ENCODE measurements at places on chromosomes 2 and 18. TPM values are rescaled to one million over a fixed set of nuclear protein-coding genes. Genes with fewer than 3 reads are reported as not detected.

The TUBA3D gene
- total RNA-seq = not detected

The DRC1 gene
- total RNA-seq = not detected

The ITGB6 gene
- total RNA-seq = not detected

The MYO3B gene
- 0.27 TPM for total RNA-seq

The AQP12B gene
- not detected for total RNA-seq

The NEU2 gene
- not detected for total RNA-seq

The MRO gene
- total RNA-seq = not detected

The CFAP53 gene
- total RNA-seq = 0.82 TPM

The HJURP gene
- 195 TPM for total RNA-seq

The IL1RN gene
- total RNA-seq = 2.1 TPM

The SIX3 gene
- not detected for total RNA-seq

The PSMA8 gene
- total RNA-seq = 0.45 TPM

The LIPT1 gene
- total RNA-seq = 3.5 TPM

The FNDC4 gene
- not detected for total RNA-seq

The PGAP1 gene
- total RNA-seq = 40.2 TPM

The SLC40A1 gene
- 1.6 TPM for total RNA-seq

DNA sequence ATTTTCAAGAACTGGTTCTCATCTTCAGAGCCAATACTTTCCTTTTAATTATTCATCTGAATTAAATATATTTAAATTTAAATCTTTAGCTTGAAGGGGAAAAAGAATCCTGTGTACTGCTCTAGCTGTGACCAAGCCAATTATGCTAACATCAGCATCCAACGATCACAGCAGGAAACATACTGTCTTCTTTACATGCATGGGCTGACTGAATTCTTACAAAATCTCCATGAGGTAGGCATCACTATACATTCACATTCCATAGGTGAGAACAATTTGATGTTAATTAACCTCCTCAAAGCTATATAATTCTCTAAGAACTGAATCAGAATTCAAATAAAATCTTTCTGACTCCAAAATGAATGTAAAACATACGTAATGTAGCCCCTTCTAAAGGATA lies 118.8 kb upstream of the MAP2 start:
- no peak for DNase-seq

GRCh38 chr2:73265298-73266060 lies 18.8 kb downstream of the FBXO41 start:
- DNase-seq = no peak

DNA sequence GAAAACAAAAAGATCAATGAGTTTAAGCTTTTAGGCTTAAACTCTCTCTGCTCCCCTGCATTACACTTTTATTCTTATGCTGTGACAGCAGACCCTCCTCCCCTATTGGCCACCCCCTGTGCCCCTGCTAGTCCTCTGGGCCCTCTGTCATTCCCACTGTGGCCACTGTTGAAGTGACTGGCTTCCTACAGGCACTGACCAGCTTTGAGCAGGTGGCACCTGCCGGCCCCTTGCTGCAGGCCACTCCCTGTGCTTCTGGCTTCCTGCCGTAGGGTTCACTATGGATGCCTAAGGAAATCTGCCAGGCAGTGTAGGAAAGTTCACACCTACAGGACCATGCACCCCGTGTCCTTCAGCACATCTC lies 156.5 kb upstream of the L3MBTL4 start:
- DNase-seq = no peak

GRCh38 chr2:238820916-238821315 lies 27.0 kb upstream of the TWIST2 start:
- no peak for DNase-seq

DNA sequence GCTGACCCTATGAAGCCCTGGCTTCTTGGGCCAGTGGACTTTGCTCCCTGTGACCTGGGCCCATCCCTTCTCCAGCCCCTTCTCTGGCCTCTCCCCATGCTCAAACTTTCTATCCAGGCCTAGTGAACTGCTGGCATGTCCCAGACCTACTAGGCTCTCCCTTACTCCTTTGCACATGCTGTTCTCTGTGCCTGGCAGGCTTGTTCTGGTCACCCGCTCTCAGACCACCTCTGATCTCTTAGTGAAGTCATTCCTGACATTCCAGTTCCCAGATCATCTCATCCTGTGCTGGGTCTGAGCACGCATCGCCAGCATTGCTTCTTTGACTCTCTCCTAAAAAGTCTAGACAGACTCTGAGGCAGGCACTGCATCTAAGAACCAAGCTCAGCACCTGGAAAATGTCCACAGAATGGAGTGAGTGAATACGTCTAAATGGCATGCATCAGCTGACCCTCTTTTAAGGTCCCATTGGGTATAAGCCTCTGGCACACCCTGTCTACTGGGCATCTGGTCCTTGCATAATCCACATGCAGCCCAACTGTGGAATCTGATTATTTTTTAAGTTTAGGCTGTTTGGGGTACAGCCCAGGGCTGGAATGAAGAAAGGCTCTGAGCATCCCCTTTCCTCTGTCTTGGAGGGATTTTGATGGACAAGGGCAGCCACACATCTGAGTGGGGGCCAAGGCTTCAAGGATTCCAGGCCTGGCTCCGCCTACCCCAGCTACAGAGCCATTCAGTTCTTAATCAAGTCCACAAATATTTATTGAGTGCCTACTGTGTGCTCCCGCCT lies 130.6 kb upstream of the HAAO start:
- no peak for DNase-seq

DNA sequence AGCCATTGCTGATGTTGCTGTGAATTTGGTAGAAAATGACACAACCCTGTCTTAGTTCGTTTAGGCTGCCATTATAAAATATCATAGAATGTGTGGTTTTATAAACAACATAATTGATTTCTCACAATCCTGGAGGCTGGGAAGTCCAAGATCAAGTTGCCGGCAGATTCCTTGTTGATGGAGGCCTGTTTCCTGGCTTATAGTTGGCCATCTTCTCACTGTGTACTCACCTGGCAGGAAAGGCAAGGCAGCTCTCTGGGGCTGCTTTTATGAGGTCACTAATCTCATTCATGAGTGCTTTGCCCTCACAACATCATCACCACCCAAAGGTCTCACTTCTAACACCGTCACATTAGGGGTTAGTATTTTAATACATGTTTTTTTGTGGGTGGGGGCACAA lies 58.4 kb downstream of the PHLPP1 start:
- DNase-seq = no peak

DNA sequence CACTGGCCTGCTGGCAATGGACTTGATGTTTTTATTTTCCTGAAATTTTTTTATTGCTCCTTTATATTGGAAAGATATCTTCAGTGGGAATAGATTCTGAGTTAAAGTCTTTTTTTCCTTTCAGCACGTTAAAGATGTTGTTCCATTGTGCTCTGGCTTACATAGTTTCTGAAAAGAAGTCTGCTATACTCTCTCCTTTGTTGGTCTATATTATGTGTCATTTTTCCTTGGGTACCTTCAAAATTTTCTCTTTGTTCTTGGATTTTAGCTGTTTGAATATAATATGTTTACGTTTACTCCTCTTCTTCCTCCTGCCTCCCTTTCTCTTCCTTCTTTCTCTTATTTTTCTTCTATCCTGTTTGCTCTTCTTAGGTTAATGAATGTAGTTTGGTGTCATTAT lies 105.5 kb downstream of the CAPN13 start:
- DNase-seq = no peak

- DNase-seq = no peak
These were observed 13.3 kb downstream of the CTDP1 start for GRCh38 chr18:79692886-79693285.

- no peak for DNase-seq
These were observed 59.6 kb upstream of the REL start for GRCh38 chr2:60821587-60822302.

GRCh38 chr2:71609958-71610357 lies 156.6 kb downstream of the DYSF start:
- no peak for DNase-seq

DNA sequence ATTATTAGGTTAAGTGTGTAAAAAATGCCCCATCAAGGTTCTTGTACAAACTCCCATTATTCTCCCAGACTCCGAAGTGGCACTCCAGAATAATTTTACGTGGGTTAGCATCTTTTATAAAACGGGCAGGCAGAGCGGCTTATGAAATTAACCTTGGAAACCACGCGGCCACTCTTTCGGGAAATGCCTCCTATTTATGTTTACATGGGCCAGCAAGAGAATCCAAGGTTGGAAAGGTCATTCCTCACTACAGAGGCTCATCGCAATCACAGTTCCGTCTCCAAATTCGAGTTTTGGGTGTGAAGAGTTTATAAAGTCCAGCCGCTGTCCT lies 1.2 kb upstream of the IMPA2 start:
- DNase-seq = no peak

DNA sequence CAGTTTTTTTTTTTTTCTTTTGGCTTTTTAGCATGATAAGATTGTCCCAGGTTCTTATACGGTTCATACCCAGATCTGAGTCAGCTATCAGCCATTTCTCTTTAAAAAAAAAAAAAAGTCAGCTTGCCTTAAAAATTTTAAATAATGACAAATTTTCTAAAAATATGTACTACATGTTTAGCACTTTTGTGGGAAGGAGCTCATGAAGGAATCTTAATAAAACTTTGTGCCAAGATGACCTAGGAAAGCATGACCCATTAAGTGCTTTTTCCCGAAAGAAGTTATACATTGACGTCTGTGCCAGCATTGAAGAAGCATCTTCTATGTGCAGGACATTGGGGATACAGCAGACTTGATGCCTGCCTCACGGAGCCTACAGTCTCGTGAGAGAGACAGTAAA lies 4.5 kb upstream of the RBMS1 start:
- DNase-seq = no peak

DNA sequence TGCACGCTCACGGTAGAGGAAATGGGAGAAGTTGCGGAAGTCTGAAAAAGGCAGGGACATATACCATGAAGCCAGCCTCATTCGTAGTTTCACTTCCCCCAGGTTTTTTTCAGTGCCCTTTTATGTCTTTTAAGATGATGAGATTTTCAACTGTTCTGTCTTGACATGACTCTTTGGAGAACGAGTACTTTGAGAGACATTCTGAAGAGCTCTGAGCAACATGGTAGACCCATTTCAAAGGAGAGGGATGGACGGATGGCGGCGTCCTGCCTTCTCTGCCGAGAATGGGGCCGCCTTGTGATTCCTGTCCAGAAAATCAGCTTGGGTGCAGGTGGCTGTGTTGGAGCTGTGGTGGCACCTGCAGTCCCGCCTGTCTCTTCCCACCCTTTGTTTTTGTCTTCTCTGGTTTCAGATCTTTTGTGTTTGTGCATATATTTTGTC lies 41.7 kb downstream of the SH3BP4 start:
- no peak for DNase-seq

DNA sequence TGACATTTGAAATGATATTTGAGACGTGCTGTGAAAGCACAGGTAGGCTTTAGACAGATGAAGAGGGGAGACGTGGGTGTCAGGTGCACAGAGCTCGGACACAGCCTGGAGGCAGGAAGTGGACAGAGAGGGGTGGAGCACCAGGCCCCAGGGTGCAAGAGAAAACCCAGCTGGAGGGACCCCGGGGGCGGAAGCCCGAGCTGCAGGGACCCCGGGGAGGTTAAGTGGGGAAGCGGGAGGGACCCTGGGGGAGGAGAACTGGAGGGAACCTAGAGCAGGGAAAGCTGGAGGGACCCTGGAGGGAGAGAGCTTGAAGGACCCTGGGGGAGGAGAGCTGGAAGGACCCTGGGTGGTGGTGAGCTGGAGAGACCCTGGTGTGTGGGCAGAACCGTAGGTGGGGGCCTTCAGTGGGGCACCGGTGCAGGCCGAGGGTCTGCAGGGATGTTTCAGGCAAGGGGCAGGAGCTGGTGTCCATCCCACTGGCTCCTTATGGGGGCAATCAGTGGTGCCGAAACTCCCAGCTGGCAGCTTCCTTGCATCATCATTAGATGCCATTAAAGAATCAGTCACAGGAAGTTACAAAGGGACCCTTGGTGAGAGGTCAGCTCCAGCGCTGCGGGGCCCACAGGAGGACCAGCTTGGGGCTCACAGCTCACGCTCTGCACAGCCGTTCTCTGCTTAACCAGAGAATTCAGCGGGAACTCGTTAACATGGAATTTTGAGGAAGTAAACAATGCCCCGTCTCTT lies 246.6 kb downstream of the EIPR1 start:
- DNase-seq = no peak

DNA sequence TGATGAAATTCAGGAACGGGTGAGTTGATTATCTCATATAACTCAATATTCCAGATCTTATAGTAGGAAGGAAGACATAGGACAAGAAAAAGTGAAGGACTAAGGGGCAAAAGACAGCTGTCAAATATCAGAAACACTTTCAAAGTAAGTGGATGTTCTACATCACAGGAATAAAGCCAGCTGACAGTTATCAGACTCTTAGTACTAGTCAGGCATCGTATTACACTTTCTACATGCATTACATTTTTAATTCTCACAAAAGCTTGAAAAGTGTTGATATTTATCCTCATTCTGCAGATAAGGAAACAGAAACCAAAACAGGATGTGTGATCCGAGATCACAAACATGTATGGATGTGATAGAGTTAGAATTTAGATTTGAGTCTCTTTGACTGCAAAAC lies 63.4 kb downstream of the DNAH6 start:
- DNase-seq = no peak

DNA sequence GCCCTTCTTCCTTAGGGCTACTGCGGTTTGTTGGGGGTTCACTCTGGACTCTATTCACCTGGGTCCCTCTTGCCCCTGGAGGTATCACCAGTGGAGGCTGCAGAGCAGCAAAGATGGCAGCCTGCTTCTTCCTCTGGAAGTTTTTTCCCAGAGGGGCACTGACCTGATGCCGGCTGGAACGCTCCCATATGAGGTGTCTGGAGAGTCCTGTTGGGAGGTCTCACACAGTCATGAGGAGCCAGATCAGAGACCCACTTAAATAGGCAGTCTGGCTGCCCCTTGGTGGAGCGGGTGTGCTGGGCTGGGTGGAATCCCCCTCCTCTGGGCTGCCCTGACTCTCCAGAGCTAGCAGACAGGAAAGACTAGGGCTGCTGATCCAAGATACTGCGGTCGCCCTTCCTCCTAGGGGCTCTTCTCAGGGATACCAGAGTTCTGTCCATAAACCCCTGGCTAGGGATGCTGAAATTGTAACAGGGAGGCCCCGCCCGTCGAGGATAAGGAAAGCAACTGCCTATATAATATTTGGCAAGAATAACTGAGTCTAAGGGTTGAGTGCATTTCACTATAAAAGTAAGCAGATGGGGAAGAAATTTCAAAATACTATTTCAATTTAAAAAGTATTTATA lies 140.7 kb downstream of the NOL4 start:
- no peak for DNase-seq

DNA sequence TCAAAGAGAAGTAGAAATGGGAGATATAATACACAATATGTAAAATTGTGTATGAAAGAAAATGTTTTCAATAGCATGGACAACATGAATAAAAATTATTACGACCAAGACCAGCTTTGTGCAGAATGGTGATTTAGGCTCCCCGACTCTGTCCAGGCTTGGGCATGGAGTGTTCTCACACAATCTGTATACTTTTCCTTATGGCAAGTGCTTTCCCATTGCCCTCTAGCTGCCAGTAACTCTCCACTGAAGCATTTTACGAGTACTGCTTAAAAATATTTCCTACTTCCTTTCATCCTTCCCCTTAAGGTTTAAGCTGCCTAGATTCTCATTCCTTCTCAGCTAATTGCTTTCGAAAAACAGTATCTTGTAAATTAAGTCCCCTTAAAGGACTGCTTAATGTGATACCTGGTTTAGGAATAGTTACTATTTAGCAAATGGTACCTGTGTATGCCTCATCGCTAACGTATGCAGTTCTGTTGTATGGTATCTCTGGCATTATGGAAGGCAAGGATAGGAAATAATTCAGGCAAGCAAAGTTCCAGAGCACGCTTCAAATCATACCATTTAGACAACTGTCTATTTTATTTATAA lies 714.6 kb downstream of the ERBB4 start:
- DNase-seq = no peak

- no peak for DNase-seq
These were observed 121.8 kb downstream of the SETBP1 start for GRCh38 chr18:44802508-44802907.

Data from activated naive CD4-positive, alpha-beta T cell treated with anti-CD3 and anti-CD28 coated beads, Interleukin-2, amount 50 U/mL, for 72 hours (primary cell).